Lower lobe of right lung (tissue), 2 donors: ENCODE measurements at places on chromosomes 6 and 20. TPM values are rescaled to one million over a fixed set of nuclear protein-coding genes. Genes with fewer than 3 reads are reported as not detected.

The FAM229B gene
- 13.6 TPM for total RNA-seq

The GNAS-AS1 gene
- 0.97 TPM for total RNA-seq

The ZKSCAN3 gene
- 8.8 TPM for total RNA-seq

The FBXL4 gene
- total RNA-seq: 21.1 TPM

The TRDN gene
- total RNA-seq: not detected

- H3K27me3 ChIP-seq: no peaks in the 10 kb centered on the region
- no peak for DNase-seq
- no peaks in the 10 kb centered on the region for H3K36me3 ChIP-seq
Measured at GRCh38 chr6:111603685-111604084, 2.0 kb downstream of the TRAF3IP2 start.

GRCh38 chr6:43488667-43489276, 11.4 kb downstream of the TJAP1 start:
- H3K27ac ChIP-seq: no peak overlapping the region
- peaks cover 12% of the 10 kb centered on the region for H3K36me3 ChIP-seq

DNA sequence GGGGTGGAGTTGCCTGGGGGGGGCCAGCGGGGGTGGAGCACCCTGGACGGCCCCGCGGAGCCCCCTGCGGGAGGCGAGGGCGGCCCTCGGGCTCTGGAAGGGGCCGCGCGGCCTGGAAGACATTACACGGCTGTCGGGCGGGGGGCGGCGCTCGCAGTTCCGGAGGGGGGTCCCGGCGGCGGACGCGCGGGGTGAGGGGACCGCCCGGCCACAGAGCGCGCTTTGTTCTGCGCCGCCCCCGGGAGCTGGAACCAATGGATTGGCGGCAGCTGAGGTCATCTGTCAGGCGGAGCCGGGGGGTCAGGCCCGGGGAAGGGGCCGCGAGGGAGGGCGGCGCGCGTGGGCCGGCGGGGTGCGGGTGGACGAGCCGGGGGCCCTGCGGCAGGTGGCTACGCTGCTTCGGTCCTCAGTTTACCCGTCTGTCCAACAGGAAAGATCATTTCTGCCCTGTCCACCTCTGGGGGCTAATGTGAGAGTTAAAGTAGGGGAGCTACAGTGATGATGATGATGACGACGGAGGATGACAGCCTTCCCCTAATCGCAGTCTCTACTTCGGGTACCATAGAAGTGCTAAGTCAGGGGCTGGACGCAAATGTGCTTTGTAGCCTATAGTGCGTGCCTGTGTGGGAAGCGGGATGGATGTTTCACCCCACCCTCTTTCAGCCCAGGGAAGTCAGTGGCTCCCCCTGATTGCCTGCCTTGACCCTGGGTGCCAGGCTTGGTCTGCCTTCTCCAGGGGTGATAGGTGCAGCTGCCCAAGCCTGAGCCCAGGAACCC, 10.4 kb downstream of the SRXN1 start:
- no peak for DNase-seq
- no peak overlapping the region for H3K27ac ChIP-seq
- H3K27me3 ChIP-seq: no peaks in the 10 kb centered on the region
- peaks cover 11% of the 10 kb centered on the region for H3K36me3 ChIP-seq
- peak overlapping the region; percentile 45 for H3K4me3 ChIP-seq
